ENCODE measurements at places on chromosomes 16 and 17.

DNA sequence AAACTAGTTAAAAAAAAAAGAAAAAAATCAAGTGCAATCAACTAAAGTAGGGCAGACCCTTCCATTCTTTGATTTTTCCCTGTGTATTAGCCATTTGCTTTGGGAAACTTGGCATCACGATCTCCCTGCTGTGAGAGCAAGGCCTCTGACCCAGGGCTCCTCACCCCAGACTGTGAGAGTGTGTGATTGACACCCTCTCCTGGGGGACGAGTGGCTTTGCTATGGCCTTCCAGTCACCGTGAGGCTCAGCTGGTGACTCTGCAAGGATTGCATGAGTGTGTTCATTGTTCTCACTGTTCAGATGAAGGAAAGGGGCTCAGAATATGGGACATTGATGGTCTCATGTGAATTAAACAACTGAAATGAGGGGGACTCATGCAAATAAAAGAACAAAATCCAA, 69.0 kb upstream of the BCAR1 start:
- no peak for DNase-seq

- no peak for DNase-seq
Observed at GRCh38 chr16:13427943-13428342, 492.0 kb upstream of the ERCC4 start.

DNA sequence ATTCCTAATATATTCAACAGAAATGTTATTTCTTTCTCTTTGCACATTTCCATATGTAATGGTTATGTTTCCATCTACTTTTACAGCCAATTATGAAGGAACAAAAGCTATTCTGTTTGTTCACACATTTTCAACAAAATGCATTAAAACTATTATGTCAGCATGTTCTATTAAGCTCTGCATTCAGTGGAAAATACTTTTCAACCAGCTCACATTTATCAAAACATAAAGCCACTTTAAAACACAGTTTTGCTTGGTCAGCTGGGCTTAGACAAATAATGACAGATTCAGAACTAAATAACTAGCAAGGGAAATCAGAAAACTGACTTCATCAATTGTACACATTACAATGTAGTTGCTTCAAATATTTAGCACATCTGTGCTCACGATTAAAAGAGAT, 6.9 kb downstream of the SALL1 start:
- no peak for DNase-seq

DNA sequence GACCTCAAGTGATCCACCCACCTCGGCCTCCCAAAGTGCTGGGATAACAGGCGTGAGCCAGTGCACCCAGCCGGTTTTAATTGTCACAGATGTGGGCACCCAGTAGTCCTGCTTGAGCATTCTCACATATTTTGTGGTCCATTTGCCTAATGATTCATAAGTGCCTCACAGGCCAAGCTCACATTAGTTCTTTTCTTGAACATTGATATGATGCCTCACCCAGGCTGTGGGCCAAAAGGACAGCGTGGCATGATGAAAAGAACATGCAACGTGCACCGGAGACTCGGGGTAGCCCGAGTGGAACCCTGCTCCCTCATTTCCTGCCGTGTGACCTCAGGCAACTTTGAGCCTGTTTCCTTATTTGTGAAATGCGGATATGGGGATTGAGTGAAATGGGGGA, 181.9 kb downstream of the SNX29 start:
- no peak for DNase-seq

DNA sequence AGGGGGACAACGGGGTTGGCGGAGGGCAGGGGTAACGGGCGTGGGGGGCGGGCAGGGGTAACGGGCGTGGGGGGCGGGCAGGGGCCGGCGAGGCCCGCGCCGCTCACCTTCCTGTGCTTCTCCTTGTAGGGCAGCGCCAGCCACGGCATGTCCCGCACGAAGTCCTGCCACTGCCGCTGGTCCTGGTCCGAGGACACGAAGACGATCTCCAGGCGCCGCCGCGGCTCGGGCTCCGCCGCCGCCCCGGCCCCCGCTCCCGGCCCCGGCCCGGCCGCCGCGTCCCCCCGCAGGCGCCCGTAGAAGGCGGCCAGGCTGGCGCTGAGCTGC, 401 bp downstream of the NXN start:
- DNase-seq = no peak

DNA sequence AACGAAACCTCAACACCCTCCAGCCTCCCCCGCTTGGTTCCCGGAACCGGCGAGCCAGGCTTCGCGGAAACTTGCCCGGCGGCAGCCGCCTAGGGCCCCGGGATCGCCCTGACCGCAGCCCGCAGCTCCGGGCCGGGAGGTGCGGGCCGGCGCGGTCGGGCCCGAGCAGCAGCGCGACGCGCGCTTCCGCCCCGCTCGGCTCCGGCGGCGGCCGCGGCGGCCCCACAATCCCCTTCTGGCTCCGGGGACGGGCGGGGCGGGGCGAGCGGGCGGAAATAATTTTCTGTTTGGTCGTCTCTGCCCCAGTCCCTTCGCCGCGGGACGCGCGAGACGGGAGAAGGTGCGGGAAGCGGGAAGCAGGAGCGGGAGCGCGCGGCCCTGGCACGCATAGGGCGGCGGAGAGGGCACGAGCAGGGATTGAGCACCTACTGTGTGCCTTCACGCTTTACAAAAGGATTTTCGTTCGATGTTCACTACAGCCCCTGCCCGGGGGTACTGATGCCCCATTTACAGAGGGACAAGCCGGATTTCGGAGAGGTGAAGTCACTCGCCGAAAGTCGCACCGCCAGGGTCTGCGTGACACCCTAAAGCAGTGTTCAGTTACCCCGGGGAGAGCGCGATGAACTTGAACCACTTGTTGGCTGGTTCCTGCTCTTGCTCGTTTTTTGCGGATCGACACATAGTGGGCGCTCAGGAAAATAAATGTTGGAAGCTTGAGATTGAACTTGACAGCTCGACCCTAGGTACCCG, 2.7 kb upstream of the MLLT6 start:
- DNase-seq = peak; percentile 75

DNA sequence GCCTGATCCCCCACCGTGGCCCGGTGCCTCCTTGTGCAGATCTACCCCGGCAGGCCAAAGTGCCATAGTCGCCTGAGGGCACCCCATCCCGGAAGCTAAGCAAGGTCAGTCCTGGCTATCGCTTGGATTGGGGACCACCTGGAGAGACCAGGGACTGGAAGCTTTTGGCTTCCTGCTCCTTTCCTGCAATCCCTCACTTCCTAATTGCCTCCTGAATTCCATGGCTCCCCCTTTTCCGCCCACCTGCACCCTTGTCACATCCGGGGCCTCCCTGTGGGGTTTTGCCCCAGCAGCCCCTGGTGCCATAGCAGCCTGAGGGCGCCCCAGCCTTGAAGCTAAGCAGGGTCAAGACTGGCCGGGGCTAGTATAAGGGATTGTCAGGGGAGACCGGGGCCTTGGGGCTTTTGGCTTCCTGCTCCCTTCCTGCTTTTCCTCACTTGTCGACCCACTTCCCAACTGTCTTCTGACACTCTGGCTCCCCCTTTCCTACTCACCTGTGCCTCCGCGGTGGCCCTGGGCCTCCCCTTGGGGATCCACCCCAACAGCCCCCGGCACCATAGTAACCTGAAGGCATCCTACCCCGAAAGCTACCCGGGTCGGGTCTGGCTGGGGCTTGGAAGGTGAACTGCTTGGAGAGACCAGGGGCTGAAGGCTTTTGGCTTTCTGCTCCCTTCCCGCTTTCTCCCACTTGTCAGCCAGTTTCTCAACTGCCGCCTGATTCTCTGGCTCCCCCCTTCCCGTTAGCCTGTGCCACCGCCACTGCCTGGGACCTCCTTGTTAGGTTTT, 2293.6 kb downstream of the TP53TG3F start:
- no peak for DNase-seq

DNA sequence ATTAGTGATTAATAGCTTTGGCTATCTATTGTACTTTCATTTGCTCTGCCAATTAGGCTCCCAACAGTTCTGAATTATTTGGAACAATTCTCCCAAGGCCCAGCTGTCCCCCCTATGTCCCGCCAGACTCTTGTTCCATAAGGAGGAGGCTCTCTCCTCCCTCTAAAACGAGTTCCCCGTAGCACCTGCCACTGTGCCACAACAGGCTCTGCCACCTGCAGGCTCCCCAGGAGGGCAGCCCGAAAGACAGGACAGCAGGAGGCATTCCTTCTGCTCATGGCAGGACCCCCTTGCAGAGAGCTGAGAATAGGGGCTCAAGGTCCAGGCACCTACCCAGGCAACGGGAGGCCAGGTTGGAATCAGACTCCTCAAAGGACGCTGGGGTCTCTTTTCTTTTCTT, 9.0 kb downstream of the PITPNM3 start:
- no peak for DNase-seq

DNA sequence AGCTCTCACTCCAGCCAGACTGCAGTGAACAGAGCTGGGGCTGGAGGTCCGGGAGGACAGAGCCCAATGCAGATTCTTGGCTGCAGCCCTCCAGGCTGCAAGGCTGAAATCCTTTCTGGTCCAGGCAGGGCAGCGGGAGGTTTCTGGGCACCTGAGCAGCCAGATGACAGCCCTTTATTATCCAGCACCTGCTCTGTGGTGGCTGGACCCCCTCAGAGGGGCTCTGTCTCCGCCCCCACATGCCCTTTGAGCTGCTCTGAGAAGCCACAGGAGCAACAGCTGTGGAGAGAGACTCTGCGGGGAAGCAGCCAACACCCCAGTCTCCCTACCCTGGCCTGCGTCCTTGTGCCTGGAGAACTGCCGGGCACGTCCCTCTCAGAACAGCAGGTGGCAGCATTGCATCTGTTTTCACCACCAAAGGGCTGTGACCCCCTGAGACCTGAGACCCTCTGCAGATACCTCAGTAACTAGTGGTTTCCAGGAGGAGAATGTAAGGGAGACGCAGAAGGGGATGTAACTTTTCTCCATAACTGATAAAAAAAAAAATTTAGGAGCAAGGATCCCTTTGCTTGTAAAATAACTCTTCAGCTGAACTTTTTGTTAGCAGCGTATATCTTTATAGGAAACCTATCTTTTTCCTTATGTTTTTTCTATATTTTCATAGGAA, 3.7 kb upstream of the CNP start:
- peak; percentile 64 for DNase-seq

DNA sequence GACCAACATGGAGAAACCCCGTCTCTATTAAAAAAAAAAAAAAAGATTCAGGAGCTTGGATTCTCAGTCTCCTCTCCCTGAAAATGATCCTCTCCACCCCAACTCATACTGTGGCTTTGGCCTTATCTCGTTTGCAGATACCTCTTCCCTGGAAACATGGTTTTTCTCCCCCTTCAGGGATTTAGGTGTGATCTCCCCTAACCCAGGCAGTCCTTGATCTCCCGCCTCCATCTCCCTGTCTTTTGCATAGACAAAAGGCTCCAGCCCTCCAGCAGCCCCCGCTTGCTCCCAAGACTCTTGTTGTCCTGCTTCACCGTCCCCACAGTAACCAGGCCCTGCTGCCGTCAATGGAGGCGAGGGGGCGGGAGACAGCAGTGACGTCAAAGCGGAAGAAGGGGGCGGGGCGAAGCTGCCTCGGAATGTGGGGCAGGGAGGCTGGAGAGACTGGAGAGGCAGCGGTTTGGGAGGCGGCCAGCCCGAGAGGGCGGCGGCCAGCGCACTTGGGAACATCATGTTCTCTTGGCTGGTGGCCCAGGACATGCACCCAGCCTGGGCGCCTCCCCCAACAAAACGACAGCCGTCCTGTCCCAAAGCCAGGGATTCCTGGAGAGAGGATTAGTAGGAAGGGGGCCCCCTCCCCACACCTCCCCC, 1.9 kb upstream of the PER1 start:
- peak; percentile 84 for DNase-seq

DNA sequence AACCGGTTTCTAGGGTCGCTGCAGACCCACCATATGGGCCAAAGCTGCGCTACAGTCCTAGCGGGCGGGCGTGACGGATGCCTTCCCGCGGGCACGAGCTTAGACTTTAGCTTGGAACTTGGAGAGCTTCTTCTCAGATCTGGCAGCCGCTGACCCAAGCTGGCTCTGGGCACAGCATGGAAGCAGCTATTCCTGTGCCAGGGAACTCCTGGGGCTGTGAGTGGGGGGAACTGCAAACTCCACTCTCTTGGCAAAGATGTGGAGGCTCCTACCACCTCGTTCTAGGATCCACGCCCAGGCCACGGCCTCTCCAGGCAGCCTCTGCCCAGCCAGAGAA, 8.8 kb downstream of the FAAP100 start:
- DNase-seq = no peak

DNA sequence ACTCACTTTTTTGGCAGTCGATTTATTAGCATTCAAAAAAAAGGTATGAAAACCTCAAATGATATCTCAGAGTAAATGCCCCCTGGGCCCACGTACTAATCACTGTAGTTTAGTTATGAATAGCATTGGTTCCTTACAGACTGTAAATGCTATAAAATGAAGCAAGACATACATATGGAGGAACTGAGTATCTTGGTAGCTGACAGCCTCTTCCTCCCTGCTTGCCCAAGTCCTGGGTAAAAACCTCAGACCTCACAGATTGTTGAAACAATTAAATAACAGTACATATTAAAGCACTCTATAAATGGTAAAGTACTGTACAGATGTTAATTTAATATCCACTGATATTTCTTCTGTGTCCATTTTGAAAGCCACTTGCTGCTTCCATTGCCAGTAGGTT, 33.2 kb upstream of the ABCC11 start:
- no peak for DNase-seq

DNA sequence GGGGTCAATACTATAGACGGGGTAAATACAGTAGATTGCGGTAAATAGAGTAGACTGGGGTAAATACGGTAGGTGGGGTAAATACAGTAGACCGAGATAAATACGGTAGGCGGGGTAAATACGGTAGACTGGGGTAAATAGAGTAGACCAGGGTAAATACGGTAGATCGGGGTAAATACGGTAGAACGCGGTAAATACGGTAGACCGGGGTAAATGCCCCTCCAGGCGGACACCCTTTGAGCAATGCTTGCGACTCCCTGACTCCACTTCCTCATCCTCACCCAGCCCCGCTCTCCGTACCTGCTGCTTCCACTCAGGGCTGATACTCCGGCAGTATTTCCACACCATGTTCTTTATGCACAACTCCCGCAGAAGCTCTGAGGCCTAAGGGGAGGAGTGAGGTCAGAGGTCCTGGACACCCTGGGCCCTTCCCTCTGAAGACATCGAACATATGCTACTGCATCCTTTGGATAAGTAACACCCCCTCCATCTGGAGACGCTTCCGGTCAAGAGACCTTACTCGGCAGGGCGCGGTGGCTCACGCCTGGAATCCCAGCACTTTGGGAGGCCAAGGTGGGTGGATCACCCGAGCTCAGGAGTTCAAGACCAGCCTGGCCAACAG, 13.3 kb upstream of the CRK start:
- no peak for DNase-seq

GRCh38 chr17:29761040-29761761, 138.5 kb upstream of the CORO6 start:
- peak; percentile 89 for DNase-seq

DNA sequence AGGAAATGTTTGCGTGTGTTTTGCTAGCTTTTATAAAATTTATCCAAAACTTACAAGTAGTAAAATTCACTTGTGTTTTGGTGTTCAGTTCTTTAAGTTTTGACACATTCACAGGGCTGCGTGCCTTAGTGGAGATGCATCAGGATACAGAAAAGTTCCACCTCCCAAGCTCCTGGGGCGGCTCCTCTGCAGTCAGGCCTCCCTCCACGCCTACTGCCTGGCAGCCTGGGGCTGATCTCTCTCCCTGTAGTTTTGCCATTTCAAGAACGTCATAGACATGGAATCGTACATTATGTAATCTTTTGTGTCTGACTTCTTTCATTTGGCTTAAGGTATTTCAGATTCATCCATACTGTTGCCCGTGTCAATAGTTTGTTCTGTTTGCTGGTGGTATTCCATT, 27.2 kb upstream of the IRF8 start:
- DNase-seq = no peak

GRCh38 chr16:77306075-77306474, 106.9 kb downstream of the SYCE1L start:
- no peak for DNase-seq

All from activated T-cell treated with anti-CD3 and anti-CD28 coated beads for 24 hours (primary cell).